ENCODE measurements at places on chromosomes 7 and 10.

- no peak for DNase-seq
Measured at GRCh38 chr7:86257894-86258293, 385.8 kb upstream of the GRM3 start.

DNA sequence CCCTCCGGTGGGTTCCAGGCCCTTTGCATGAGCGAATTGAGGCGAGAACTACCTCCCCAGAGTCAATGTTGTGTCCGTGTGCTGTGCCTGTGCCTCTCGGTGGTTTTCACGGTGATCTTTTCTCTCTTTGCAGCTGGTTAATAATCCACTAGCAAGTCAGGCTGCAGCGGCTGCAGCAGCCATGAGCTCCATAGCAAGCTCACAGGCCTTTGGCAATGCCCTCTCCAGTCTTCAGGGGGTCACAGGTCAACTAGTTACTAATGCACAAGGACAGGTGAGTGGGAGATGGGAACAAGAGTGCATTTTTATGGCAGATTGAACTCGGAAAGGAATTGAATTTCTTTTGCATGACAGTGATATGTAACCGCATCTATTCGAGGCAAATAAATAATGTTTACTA, 159.7 kb upstream of the YAE1 start:
- DNase-seq = no peak

GRCh38 chr10:61662794-61663259, at the start of gene CABCOCO1:
CABCOCO1 (plus strand) TSS chr10:61662929; CDS start chr10:61662973, 44 bp downstream.
- no peak for DNase-seq

- DNase-seq = no peak
Measured at GRCh38 chr10:12690525-12691126, 310.9 kb downstream of the CCDC3 start.

DNA sequence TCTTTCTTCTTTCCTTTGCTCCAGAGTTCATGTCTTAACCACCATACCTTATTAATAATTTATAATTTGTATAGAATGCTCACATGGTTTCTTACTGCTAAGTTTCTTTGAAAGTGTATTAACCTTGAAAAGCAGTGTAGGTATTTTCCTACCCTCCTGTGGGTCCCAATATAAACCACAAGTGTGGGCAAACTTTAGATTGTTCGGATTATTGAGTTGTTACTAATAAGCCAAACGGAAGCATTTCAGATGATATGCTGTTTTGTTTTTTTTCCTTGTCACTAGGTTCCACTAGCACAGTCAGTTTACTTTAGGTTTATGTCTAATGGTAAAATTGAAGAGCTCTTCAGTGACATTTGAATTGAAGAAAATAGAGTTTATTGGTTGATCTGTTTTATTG, 10.2 kb downstream of the SSBP1 start:
- DNase-seq = no peak

GRCh38 chr10:75470901-75471300, 39.5 kb downstream of the LRMDA start:
- DNase-seq = no peak

DNA sequence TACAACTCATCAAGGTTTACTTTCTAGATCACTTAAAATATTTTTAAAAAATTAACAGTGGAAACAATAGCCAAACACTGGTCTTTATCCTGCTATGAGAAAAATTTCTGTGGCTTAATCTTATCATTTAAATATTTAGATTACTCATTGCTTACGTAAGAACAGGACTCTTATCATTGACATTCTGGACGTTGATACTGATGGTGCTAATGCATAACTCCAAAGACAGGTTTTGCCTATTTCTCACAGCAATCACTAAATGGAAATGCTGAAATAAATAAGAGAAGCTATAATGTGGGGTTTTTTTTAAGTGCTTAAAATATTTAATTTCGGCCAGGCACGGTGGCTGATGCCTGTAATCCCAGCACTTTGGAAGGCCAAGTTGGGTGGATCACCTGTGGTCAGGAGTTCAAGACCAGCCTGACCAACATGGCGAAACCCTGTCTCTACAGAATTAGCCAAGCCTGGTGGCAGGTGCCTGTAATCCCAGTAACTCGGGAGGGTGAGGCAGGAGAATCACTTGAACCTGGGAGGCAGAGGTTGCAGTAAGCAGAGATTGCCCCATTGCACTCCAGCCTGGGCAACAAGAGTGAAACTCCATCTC, 195.0 kb downstream of the HGF start:
- DNase-seq = no peak

- DNase-seq = no peak
Measured at GRCh38 chr7:140686921-140687320, 9.6 kb upstream of the NDUFB2 start.

- no peak for DNase-seq
Measured at GRCh38 chr7:12137283-12137682, 73.8 kb upstream of the TMEM106B start.

DNA sequence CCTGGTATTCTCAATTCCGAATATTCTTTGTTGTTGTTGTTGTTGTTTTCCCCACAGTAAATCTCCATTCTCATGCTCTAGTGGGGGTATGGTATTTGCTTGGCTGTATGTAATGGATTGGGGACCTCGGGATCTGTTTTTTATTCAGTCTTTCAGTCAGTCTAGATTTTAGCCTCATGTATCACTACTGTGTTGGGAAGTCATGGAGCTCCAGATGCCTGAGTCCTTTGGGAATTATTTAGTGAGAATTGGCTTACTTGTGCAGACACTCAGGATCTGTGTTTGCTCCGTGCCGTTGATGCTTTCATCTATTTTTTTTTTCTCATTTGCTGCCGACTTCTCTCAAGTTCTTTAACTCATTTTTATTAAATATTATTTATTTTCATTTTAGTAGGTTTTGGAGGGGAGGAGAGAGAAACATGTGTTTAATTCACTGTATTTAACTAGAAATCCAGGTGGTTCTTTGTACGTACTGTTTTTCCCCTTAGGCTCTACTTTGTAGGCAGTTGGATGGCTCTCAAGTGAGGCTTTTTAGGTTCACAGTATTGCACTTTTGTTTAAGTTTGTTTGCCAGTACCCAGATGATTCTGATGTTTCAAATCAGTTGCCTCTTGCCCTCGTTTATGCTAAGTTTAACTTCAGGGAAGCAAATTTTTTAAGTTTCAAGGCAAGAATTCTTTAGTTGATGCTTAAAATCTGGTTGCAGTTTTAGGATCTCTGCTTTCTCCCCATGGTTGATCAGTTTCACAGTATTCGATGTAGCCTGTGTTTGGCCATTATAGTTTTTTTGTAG, 36.9 kb downstream of the ZNRF2 start:
- DNase-seq = no peak

DNA sequence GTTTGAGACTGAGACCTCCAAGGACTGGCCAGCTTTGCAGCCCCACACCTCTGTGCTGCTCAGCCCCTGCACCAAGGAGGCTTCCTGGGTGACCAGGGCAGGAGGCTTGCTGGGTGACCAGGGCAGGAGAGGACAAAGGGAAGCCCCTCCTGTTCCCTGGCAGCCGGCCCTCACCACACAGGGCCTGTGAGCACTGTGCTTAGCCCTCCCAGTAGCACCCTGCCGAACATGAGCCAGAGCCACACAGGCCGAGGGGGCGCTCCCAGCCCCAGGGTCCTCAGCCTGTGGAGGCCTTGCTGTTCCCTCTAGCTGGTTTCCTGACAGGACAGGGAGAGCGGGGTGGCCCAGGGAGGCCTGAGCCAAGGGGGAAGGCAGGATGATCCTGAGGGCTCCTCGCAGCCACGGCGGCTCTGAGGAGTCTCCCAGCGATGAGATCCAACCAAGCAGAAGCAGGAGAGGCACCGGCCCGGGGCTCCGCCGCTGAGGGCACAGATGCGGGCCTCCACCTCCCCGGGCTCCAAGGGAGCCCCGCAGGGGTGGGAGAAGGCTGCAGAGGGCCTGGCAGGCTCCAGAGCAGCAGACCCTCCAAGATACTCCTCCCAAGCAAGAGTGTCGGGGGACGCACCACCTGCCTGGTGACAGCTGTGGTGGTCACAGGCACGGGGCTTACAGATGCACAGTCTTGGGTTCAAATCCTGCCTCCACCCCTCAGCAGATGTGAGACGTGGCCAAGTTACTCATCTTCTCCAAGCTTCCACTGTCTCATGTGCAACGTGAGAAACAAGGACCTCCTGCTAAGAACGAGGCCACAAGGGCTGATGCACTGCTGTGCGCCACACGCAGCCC, 22.5 kb downstream of the WDR86 start:
- no peak for DNase-seq

GRCh38 chr7:137360087-137360679, 16.6 kb upstream of the PTN start:
- no peak for DNase-seq

GRCh38 chr7:47707583-47707982, 125.7 kb upstream of the TNS3 start:
- DNase-seq = no peak

GRCh38 chr10:8095959-8096358, 41.5 kb downstream of the GATA3 start:
- no peak for DNase-seq

GRCh38 chr10:61456095-61456789, 3.1 kb upstream of the TMEM26 start:
- no peak for DNase-seq

GRCh38 chr7:139103057-139103815, 6.3 kb downstream of the ZC3HAV1 start:
- no peak for DNase-seq
